ENCODE measurements at places on chromosomes 7 and 10.

GRCh38 chr7:137091396-137091795 is 222.9 kb downstream of the CHRM2 start:
- DNase-seq = peak; percentile 7

DNA sequence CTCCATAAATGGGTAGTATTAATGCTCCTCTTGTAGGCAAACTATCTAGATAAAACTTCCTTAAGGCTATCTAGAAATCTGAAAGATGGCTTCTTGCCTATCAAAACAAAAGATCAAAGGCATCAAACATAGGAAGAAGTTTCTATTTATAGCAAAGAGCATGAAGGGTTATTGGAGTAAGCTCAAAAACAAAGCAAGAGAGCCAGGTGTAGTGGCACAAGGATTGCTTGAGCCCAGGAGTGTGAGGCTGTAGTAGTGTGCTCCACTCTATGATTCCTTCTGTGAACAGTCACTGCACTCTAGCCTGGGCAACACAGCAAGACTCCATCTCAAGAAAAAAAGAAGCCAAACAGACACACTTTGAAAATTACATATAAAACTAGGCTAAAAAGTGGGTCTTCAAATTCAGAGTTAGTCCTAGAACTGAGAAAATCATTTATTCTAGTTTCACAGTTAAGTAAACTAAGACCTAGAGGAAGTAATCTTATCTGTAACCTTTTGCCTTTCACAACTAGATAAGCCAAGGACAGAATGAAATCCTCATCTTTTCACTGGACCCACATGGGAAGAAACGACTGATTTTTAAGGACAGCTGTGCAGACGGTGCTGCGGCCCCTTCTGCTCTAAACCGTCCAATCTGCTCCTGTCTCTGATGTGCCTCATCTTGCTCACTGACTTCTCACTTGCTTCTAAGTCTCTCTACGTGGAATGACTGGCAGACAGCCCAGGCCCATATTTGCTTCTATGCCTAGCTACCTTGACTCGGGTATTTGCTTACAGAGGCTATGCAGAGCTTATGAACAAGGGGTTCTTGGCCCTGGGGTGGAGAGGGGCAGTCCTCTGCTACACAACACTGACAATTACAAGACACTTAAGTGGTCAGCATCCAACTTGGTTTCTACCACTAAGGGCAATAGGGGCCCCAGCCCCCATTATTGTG is 50.0 kb downstream of the ESYT2 start:
- no peak for DNase-seq

- DNase-seq = no peak
These were observed 122.1 kb upstream of the BTBD16 start for GRCh38 chr10:122148876-122149560.

- peak; percentile 87 for DNase-seq
These were observed 295.6 kb downstream of the CCDC3 start for GRCh38 chr10:12705943-12706342.

GRCh38 chr7:156195276-156195675 is 383.0 kb upstream of the SHH start:
- DNase-seq = no peak

GRCh38 chr7:144019457-144019856 is 19.3 kb downstream of the OR6B1 start:
- peak; percentile 38 for DNase-seq

GRCh38 chr7:7491044-7491443 is 44.6 kb downstream of the COL28A1 start:
- DNase-seq = no peak

- no peak for DNase-seq
These were observed 121.5 kb downstream of the SNX10 start for GRCh38 chr7:26413007-26413691.

DNA sequence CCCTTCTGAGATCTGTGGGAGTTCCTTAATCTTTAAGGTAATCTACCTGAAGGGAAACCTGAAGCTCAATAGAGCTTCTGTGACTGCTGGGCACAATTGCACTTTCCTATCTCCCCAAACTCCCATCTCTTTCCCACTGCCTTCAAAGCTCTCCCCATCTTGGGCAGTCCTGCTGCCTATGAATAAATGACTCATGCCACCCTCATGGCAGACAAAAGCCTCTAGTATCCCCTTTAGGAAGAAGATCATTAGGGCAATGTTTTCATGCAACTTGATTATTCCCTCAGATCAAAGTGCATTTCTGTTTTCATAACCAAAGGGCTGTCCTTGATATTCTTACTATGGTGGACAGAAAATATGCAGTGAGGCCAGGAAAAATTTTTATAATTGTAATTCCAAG is 704.9 kb upstream of the LRRN3 start:
- DNase-seq = peak; percentile 20

GRCh38 chr10:122450353-122450990 is 4.0 kb upstream of the ARMS2 start:
- DNase-seq = no peak

GRCh38 chr7:24356718-24357386 is 72.9 kb downstream of the NPY start:
- no peak for DNase-seq

GRCh38 chr7:132351954-132352499 is 224.2 kb downstream of the PLXNA4 start:
- DNase-seq = no peak

GRCh38 chr7:135853499-135853898 is 104.9 kb upstream of the FAM180A start:
- DNase-seq = peak; percentile 21

DNA sequence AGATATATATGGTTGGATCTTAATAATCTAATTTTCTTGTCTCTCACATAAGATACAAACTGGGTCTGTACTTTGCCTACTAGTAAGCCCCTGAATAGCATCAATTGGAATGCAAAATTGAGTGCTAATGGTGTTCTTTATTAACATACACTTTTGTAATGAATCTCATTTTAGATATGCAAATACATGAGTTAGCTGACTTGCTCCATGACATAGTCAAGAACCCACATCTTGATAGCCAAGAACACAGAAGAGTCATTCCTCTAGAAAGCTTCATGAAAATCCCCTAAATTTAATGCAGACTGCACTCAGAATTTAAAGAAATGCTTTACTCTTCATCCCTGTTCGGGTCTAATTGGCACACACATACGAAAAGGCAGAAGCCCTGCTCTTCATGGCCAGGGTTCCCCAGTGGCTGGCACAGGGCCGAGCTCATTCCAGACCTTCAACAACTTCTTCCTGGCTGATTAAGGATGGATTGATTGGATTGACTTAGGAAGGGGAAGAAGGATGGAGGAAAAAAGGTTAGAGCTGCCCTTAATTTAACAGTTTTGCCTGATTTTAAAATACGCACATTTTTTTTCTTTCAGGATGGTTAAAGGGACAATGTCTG is 431.1 kb upstream of the KLF6 start:
- no peak for DNase-seq

GRCh38 chr7:82755705-82756551 is 312.4 kb upstream of the CACNA2D1 start:
- peak; percentile 51 for DNase-seq

GRCh38 chr7:50479743-50480517 is 29.8 kb upstream of the FIGNL1 start:
- DNase-seq = no peak

- no peak for DNase-seq
These were observed 35.0 kb upstream of the USP6NL start for GRCh38 chr10:11646450-11646849.

DNA sequence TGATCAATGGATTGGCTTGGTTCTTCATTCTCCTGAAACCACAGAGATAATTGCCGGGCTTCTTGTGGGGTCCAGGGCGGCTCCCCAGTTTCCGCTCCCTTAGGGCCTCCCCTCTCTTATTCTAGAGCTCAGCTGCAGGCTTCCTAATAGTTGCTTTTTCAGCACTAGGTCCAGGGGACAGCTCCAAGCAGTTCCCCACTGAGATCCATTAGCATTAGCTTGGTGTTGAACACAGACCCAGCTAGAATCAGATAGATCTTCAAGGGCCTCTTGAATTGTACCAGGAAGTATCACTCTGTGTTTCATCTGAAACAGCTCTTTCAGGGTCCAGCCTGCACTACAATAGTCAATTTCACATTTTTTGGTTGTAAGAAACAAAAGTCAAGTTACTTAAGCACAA is 238.7 kb downstream of the SEC23IP start:
- DNase-seq = peak; percentile 45

DNA sequence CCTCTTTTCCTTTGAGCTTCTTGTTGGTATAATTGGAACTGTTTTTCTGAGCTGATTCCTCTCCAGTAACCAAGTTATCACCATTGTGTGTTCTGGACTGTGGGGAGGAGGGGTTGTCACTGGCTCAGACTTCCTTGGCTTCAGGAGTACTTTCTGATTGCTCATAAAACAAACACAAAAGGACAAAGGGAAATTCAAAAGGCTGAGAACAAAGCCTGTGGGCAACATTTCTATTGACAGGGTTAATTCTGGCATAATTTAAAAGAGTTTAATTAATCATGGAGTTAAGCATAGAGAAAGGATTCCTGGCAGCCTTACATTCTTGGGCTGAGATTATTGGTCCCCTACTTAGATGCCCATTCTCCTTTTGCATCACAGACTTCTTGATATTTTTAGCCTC is 222.9 kb upstream of the KMT2E start:
- peak; percentile 59 for DNase-seq
